ENCODE measurements at places on chromosomes 12 and 14.

DNA sequence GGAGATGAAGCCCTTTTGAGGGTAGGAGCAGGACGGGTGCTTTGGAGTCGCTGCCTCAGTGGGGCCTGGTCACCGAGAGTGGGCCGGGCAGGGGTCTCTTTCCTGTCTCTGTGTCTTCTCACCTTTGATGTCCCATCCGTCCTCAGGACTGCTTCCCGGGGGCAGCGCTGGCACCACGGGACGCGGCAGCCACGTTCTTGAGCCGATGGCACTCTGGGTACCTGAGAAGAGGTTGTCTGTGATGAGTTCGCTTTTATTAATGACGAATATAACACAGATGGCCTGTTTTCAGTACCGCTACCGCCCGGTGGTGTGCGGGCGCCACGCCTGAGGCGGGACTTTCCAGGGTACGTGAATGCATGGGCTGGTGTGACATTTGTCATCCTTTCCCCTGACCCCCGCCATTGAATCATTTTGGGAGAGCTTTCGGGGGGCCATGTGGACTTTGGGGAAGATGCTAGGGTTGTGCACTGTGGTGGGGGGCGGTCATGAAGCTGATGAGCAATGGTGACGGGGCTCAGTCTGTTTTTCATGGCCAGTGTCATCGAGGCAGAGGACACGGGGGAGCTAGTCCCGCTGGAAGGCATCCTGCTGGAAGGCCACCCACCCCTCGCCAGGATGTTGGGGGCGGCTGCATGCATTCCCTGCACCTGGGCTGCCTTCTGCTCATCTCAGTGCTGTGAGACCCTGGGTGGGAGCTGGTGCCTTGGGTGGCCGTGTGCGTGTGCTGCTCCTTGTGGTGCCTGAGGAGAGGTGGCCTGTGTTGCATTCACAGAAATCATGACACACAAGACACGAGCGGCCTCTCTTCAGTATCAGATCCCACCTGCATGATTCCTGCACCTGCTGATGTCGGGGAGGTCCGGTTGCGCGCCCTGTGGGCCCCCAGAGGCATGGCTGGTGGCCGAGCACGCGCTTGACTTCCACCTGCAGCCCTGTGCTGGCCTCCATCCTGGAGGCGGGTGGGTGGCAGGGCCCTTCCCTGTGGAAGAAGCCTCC, 162.5 kb upstream of the RTL1 start:
- DNase-seq, result no peak

GRCh38 chr14:29536886-29537511, 390.6 kb downstream of the PRKD1 start:
- DNase-seq, result peak; percentile 54

GRCh38 chr12:89405626-89406345, 53.5 kb upstream of the DUSP6 start:
- DNase-seq, result no peak

GRCh38 chr12:91379051-91379775, 196.6 kb upstream of the DCN start:
- DNase-seq, result no peak

- no peak for DNase-seq
These were observed 365.2 kb downstream of the SEC23A start for GRCh38 chr14:38737686-38738407.

Measured in NCI-H446 (cell line).